Natural killer cell (primary cell): ENCODE measurements at places on chromosomes 11 and 22.

- H3K4me1 ChIP-seq: no peaks in the 10 kb centered on the region
- H3K27me3 ChIP-seq: no peaks in the 10 kb centered on the region
- H3K4me3 ChIP-seq: no peak overlapping the region
- no peak for DNase-seq
These were observed 12.3 kb downstream of the KCTD14 start for GRCh38 chr11:78010755-78011154.

GRCh38 chr22:49673048-49673447, 154.6 kb downstream of the BRD1 start:
- H3K4me1 ChIP-seq: peaks cover 20% of the 10 kb centered on the region
- peaks cover 18% of the 10 kb centered on the region for H3K27me3 ChIP-seq
- DNase-seq: no peak
- no peak overlapping the region for H3K27ac ChIP-seq
- H3K4me3 ChIP-seq: no peak overlapping the region

DNA sequence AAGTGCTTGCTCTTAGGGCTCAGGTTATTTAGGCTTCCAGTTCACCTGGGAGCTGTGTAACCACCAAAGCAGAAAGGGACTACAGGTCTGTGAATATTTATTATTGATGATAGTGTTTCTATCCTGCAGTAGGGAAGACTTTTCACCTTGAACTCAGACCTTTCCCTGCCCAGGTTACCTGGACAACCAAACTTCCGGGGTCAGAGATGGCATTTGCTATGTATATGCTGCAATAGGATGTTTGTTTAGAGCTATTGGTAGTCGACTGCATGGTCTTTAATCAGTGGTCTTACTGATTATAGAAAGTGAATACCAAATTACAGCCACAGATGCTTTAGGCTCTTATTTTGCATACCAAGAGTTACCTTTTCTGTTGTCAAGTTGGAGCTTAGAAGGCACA, 82.6 kb upstream of the MYO18B start:
- no peaks in the 10 kb centered on the region for H3K27me3 ChIP-seq
- H3K4me1 ChIP-seq: no peaks in the 10 kb centered on the region
- no peak overlapping the region for H3K27ac ChIP-seq

GRCh38 chr11:32326522-32326921, 108.8 kb downstream of the WT1 start:
- DNase-seq: no peak
- H3K4me3 ChIP-seq: no peak overlapping the region
- H3K27me3 ChIP-seq: no peaks in the 10 kb centered on the region
- no peaks in the 10 kb centered on the region for H3K4me1 ChIP-seq
- no peaks in the 10 kb centered on the region for H3K36me3 ChIP-seq
- H3K27ac ChIP-seq: no peak overlapping the region

GRCh38 chr11:128208329-128209137, 378.8 kb downstream of the ETS1 start:
- no peaks in the 10 kb centered on the region for H3K27me3 ChIP-seq
- no peaks in the 10 kb centered on the region for H3K4me1 ChIP-seq
- no peak overlapping the region for H3K27ac ChIP-seq
